SJSA1 (cell line): ENCODE measurements at places on chromosomes 4 and X.

DNA sequence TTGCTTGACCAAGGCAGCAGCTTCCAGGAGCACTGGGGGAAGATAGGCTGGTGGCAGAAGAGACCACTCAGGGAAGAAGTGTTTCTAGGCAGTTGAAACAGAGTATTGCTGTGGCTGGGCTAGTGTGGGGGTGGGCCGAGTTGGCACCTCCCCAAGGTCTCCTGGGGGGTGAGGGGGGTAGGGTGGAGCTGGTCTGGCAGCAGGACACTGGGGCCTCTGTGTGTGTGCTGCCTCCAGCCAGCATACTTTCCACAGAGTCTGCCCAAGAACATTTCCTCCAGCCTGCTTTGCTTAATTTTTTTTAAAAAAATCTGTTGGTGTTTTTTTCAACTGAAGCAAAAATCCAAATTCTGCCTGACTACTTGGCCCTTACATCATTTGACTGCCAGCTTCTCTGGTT is 4.0 kb downstream of the ITIH6 start:
- no peak for DNase-seq

DNA sequence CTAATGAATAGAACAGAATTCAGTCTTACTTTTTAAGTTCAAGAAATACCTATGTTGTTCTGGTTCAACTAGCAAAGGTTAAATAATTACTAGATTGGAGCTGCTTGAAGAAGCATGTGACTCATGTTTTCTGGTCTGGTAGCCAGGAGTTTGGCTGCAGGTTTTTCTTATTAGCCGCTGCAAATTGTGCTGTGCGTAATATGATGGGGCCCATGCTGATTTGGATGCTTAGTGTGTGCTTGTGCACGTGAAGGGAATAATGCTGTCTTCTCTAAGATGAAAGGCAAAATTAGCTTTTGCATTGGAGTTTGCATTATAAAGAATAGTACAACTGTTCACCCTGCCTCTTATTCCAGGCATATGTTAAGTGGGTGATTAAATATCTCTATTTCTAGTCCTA is 219.6 kb downstream of the SNCA start:
- no peak for DNase-seq

DNA sequence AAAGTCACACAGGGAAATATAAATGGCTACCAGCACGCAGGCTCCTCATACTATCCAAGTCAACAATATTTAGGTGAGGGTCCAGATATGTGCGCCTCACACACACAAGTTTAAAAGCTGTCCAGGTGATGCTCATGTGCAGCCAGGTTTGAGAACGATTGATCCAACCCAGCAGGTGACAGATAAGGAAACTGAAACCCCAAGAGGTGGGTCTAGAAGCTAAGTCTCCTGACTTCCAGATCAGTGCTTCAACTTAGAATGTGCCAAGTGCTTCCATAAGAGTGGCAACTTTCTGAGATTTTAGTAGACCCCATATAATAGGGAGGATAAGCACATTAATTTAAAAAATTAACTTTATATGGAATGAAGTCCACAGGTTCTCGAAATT is 54.4 kb upstream of the NAP1L5 start:
- DNase-seq = no peak

DNA sequence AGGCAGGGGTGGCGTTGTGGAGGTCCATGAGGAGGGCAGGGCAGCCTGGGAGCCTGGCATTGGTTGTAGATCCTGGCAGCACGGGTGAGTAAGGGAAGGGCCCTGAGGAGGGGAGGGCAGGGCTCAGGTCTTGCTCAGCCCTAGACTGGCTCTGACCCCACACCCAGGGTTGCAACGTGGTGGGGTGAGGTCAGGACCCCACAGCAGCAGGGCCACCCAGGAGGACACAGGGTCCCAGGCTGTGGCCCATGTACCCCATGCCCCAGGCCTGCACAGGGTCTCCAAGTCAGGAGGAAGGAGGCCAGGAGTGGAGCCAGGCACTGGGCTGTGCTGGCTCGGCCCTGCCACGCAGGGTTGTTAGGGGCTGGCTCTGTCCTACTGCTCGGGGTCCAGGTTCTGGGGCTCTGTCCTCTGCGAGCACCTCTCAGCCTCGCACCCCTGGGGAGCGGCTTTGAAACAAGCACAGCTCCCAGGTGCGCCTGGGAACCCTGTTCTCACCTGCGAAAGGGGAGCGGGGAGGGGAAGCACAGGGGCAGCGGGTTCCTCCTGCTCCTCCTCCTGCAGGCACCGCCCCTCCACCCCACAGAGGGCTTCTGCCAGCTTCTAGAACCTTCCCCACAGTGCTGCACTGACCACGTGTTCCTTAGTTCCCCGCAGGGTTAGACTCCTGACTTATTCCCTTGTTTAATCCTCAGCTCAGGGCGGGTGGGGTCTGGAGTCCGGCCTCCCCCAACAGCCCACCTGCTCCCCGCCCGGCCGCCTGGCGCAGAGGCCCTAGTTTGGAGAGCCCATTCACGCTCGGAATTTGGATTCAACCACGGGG is 20.4 kb downstream of the MSANTD1 start:
- DNase-seq = peak; percentile 18

- DNase-seq = no peak
Measured at GRCh38 chrX:5979338-5979737, 249.3 kb downstream of the NLGN4X start.

DNA sequence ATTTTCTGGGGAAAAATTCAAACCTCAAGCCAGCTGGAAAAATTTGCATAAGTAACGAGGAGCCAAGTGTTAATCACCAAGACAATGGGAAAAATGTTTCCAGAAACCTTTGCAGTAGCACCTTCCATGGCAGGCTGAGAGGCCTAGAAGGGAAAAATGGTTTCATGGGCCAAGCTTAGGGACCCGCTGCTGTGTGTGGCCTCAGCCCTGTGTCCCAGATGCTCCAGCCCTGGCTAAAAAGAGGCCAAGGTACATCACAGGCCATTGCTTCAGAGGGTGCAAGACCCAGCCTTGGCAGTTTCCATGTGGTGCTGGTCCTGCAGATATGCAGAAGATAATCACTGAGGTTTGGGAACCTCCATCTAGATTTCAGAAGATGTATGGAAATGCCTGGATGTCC is 98.3 kb upstream of the NWD2 start:
- no peak for DNase-seq

DNA sequence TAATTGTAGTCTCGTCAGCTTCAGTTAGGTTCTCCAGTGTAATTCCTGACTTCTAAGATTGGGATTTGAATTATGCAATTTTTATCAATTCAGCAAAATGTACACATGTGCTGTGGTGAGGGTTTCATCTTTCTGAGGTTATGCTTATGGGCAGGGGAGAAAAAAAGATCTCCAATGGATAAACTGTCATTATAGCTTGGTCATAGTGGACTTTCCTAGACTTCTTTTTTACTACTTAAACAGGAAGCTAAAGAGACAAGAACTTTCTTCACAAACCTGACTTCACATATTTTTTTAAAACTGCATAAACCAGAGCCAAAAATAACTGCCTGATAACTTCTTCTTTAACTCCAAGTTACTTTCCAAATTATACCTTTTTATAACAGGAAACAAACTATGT is 21.7 kb upstream of the SPP1 start:
- DNase-seq = no peak

DNA sequence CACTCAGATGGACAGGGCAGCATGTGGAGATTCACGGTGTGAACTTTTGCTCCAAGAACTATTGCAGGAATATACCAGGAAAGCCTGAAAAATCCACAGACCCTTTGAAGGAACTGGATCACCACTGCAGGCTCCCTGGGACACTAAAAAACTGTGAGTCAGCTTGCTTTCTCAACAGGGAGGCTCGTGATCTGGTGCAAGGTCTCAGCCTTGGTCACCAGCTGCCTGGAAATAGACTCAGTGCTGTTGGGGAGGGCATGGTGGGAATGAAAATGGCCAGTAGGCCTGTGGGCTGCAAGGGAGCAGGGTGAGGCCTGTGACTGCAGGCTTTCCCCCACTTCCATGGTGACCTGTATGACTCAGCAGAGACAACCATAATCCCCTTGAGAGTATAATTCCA is 426.4 kb upstream of the RPS6KA3 start:
- DNase-seq = no peak

GRCh38 chr4:185638548-185639301 is 103.4 kb upstream of the PDLIM3 start:
- DNase-seq = no peak

GRCh38 chr4:40962551-40963180 is 212.9 kb downstream of the NSUN7 start:
- DNase-seq = no peak

GRCh38 chr4:162059656-162060055 is 104.1 kb downstream of the FSTL5 start:
- no peak for DNase-seq

DNA sequence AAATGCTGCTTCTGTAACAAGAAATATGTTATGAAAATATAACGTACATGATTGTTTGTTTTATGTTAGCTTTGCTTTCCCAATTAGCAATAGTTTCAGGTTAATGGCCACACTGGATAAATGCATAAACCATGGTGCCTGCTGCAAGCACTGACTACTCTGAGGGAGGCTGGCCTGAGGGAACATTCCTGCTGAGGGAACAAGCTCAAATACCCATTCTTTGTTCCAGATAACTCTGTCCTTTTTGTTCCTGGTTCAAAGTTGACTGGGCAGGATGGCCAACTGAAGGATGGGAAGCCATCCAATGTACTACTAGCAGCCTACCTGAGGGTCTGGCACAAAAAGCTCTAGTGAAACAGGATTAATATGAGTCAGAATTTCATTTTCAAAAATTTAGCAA is 37.5 kb downstream of the NUP62CL start:
- no peak for DNase-seq
